ENCODE measurements at places on chromosomes 5 and 9. TPM values are rescaled to one million over a fixed set of nuclear protein-coding genes. Genes with fewer than 3 reads are reported as not detected.
A peak's percentile ranks its signal among the peaks of the same experiment; 100 is the strongest.

DNA sequence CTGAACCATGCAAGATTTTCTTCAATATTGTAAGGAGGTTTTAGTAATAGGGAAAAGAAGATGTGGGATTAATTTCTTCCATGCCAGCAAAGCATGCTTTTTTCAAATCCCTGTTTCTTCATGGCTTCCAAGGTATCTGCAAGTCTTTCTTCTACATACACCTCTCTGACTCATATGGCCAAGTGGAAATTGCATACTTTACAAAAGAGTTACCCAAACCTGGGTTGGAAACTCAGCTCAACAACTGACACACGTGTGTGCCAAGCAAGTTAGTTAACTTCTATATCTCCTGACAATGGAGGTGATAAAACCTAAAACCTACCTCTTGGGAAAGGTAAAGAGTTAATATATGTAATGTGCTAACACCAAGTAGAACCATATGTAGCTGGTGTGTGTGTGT, 28.5 kb upstream of the MAMDC2 start:
- DNase-seq = no peak

DNA sequence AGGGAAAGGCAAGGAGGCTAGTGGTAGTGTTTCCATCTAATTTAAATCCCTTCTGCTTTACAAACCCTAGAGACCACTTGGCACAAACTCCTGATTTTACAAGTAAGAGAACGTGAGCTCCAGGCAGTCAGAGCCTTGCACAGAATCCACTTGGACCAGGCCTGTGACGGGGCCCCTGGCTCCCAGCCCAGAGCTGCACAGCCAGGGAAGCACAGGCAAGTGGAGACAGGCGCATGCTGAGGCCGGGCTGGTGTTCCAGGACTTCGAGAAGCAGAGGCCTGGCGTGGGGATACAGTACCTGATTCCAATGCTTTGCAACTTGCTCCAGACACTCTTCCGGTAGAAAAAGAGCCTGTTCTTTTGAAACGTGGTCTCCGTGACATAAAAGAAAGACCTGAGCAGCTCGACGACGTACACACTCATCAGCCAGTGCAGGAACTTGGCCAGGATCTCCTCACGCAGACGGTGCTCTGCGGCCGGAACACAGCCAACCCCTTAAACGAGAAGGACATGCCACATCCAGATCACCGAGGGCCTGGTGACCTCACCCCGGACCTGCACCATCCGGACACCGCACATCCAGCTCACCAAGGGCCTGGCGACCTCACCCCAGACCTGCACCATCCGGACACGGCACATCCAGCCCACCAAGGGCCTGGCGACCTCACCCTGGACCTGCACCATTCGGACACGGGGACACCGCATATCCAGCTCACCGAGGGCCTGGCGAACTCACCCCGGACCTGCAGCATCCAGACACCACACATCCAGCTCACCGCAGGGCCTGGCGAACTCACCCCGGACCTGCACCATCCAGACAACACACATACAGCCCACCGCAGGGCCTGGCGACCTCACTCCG, 12.5 kb downstream of the TERT start:
- no peak for DNase-seq

- no peak for DNase-seq
These were observed 111.8 kb upstream of the ASTN2 start for GRCh38 chr9:117526674-117527073.

Gene POLR3G
- total RNA-seq = 7.3 TPM

DNA sequence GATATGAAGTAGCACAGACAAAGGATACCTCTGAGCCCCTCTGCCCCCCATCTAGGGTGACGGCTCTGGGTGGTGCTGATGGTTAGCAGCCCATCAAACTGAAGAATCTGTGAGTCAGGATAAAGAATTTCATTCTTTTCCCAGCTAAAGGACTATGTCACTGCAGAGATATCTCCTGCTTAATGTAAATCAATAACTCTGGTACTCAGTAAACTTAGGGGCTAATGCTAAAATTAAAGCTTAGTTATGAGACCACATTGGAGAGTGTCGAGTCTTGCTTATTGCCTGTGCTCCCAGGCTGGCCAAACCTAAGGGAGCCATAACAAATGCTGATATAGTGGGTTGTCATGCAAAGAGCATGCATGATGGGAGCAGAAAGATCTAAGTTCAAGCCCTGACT, 25.6 kb upstream of the ACTBL2 start:
- no peak for DNase-seq

- DNase-seq = peak; percentile 58
These were observed 112.7 kb upstream of the SPRY4 start for GRCh38 chr5:142437563-142437962.

Gene DBH
- not detected for total RNA-seq

Gene PALM2AKAP2
- total RNA-seq = 1.8 TPM

- no peak for DNase-seq
These were observed 219.9 kb upstream of the GAS1 start for GRCh38 chr9:87167161-87167560.

GRCh38 chr5:33905381-33905780, 13.6 kb upstream of the ADAMTS12 start:
- no peak for DNase-seq

- DNase-seq = no peak
These were observed 446.2 kb upstream of the RIOK2 start for GRCh38 chr5:97629276-97629675.

- no peak for DNase-seq
These were observed 13.8 kb downstream of the DNAH5 start for GRCh38 chr5:13930541-13931171.

DNA sequence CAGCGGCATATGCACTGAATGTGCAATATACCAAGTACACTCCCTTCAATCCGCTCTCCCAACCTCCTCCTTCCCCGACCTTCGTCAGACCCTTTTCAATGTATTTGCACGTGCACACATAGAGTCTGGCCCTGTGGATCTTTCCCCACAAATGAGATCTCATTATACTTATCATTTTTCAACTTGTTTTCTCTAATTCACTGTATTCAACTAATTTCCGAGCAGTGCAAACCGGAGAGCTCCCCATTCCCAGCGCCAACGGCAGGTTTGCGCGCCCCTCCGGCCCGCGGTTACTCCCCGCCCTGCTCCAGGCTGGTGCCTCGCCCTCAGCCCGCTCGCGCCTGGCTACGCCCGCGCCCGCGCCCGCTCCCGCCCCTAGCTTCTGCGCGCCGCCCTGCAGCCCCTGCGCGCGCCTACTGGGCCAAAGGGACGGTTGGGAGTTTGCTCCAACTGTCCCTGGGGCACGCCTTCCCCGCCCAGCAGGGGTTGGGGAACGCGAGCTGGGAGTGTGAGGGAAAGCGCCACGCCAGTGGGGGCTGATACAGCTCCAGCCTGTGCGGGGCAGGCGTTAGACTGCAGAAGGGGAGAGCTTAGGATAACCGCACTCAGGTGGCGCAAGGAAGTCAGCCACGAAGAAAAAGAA, 3.3 kb upstream of the CDC20B start:
- DNase-seq = peak; percentile 34

DNA sequence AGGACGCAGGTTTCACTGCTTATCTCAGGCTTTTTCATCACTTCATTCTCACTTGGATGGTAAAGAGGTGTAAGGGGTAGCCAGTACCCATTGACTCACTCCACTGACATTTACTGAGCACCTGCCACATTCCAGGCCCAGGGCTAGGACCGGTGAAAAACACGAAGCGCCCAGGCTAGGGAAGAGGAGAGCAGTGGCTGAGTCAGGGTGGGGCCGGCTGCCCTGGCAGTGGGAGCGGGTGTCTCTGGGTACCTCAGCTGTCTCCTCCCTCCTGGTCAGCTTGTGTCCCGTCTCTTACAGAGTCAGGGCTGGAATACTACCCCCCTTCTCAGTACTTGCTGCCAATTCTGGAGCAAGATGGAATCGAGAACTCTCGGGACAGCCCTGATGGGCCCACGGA, 22.2 kb downstream of the LRSAM1 start:
- no peak for DNase-seq

DNA sequence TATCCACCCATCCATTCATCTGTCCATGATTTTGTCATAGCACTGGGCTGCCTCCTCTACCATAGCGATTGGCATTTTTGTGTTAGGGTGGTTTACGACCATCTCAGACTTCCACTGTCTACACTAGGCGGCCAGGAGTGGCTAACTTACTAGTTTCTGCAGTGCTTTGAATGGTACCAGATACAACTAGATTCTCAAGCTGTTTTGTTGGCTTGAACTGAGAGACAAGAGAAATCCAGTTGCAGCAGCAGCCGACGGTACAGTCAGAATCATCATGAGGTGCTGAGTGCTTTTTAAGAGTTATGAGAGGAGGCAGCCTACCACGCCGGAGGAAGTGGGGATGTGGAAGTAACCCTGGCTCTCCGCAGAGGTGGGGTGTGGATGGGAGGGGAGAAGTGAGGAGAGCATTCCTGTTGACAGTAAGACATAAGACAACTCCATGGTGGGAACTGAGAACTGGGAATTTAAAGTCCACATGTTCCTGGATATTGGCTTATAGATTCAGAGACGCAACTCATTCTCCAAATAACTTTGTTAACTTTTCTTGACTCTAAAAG, 27.9 kb downstream of the COL5A1 start:
- no peak for DNase-seq

- DNase-seq = no peak
These were observed 749 bp downstream of the SOWAHA start for GRCh38 chr5:132813599-132814502.

Measured in HepG2 (cell line).